ENCODE measurements at places on chromosomes 1 and 21.

GRCh38 chr1:209929751-209930150 is 8.3 kb upstream of the SYT14 start:
- DNase-seq = no peak

DNA sequence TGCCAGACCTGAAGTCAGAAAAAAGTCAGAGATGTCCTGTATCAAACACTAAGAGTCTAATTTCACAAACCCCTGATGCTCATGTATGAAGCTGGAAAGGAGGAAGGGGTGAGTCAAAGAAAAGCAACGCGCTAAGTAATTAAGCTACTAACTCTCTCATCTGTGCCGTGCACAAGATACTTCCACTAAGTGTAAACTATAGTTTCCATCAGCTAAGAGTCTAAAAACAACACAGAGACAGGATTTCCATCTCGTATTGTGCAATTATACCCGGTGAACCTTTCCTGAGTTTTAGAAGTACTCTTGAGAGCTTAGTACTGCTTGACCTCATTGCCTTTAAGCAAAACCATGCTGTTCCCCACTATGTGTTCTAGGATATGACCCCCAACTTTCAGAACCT is 19.0 kb downstream of the DNALI1 start:
- DNase-seq = no peak

DNA sequence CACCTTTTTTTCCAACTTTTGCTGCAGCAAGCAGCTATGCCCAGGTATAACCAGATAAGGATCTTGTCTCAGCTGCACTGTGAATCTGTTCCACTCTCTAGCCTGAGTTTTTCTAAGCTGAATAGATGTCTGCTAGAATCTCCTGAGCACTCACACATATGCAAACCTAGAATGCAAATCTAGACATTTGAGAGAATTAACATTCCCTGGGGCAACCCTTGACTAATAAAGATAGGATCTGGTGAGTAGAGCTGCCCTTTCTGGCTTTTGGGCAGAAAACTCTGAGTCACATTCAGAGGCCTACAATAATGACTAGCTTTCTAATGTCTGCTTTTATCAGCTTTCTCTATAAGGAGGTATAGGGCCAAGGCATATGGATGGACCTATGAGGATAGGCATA is 61.4 kb upstream of the BARHL2 start:
- DNase-seq = no peak

GRCh38 chr1:109818988-109819764 is 55.5 kb upstream of the EPS8L3 start:
- no peak for DNase-seq

Data from hematopoietic multipotent progenitor cell (in vitro differentiated cells).